Stimulated activated CD8-positive, alpha-beta memory T cell treated with anti-CD3 and anti-CD28 coated beads, Interleukin-7, amount 100 ng/mL, for 24 hours (primary cell): ENCODE measurements at places on chromosomes 11 and 22.

- DNase-seq: no peak
Observed at GRCh38 chr11:26983645-26984044, 10.3 kb upstream of the FIBIN start.

DNA sequence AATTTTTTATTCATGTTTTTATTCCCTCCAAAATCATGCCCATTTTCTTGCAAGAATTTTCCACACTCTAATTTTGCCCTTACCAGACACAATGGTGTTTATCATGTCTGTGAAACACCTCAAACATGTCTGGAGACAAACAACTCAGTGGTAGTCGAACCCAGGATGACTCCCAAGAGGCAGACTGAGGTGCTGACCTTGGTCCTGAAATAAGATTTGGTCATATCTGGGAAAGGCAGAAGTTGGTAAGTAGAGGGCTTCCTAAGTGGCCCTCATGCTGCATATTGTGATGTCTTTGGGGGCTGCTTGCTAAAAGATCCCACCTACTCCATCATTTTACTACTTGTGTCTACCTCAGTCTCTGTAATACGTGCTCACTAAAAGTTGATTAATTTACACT is 369.4 kb upstream of the ISX start:
- DNase-seq: no peak

GRCh38 chr22:49149721-49150608 is 677.7 kb downstream of the BRD1 start:
- no peak for DNase-seq

DNA sequence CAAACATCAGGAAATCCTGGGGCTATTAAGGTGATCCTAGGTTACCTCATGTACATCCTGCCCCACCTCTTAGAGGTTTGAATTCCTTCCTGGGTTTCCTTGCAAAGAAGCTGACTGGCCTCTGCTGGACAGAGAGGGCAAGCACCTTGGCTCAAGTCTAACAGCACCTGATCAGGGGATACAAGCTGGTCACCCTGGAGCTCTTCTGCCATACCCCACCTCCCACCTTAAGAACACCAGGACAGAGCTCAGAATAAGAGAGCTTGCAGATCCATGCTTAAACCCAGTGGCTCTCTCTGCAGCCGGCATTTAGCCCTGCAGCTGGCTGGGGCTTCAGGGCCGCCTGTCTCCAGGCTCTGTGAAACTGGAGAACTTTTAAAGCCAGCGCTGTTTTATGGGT is 386.6 kb upstream of the NARS2 start:
- no peak for DNase-seq

GRCh38 chr11:30447058-30447640 is 124.2 kb downstream of the ARL14EP start:
- DNase-seq: no peak

GRCh38 chr11:114073828-114074381 is 14.4 kb downstream of the ZBTB16 start:
- DNase-seq: no peak

DNA sequence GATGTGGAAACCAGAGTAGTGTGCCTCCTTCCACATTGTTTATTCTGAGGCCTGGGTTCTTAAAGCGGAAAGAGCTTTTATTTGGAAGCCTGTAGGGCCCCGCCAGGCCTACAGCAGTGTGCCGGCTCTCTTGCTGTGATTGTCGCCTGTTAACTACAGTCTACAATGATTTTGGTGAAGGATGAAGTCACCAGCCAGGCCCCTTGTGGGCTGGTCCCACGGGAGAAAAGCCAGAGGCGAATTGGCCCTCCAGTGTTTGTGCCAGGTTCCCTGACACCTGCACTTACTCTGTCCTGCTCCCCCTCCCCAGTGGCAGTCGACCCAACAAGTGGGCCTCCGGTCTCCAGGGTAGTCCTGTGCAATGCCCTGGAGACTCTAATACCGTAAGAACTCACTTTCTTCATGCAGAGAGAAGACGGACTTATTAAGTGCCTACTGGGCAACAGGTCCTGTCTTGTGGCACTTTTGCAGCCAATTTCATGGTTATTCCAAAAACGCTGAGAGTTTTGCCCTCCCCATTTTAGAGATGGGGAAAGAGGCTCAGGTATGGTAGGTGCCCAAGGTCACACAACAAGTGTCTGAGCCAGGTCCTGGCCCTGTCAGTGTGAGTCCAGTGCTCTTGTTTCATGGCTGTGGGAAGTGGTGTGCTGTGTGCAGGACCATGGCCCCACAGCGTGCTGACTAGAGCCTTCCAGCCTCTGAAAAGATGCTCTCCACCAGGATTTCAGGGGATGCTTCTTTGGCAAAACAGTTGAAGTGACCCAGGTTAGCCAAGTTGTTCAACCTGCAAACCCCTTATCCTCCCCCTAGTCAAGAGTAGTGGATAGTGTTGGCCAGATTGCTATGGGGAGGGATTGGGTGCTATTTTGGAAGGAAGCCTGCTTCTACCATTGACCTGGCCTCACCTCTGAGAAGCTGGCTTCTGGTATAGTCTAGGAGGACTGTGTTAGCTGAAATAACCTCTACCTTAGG is 1.4 kb downstream of the MICAL2 start:
- no peak for DNase-seq

DNA sequence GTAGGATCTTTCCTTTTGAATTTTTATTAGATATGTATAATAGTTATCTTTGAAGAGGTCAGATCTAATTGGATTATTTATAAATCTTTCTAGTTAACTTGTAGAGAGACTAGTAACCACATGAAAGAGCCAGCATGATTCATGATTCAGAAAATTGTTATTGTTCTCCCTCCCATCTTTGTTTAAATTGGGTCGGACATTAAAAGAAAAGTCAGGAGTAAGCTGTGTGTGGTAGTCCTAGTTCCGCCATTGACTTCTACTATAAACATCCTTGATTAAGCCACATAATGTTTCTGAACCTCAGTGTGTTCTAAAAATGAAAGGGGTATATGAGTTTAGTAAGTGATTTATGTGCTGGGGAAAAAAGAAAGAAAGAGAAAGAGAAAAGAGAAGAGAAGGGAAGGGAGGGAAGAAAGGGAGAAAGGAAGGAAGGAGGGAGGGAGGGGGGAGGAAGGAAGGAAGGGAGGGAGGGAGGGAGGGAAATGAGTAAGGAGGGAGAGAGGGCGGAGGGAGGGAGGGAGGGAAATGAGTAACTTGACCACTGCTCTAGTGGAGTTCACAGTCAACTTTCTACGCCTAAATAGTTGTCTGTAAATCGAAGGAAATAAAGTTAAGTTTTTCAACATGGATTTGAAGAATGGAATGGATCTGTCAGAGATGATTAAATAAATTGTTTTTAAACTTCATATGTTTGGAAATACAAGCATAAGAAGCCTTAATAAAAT is 32.9 kb downstream of the SIK2 start:
- DNase-seq: no peak

DNA sequence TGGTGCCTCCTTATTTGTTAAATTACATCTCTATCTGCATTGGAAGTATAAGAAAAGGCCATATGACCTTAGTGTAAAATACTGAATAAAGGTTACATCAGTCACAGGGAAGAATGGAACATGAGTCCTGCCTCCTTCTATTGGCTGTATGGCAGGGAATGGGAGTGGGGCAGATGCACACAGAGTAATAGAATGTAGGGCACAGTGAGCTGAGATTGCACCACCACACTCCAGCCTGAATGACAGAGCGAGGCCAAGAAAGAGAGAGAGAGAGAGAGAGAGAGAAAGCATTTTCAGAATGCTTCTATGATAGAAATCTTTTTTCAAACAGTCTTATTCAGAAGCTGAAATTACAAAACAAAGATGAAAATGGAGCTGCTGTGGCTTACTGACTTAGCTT is 58.8 kb downstream of the SLN start:
- no peak for DNase-seq

- no peak for DNase-seq
Observed at GRCh38 chr22:26838471-26838825, 181.1 kb downstream of the MIAT start.

- no peak for DNase-seq
Observed at GRCh38 chr11:47376525-47377371, 1.6 kb downstream of the SPI1 start.

GRCh38 chr22:41469218-41469851 is 418 bp downstream of the ACO2 start:
- DNase-seq: no peak

DNA sequence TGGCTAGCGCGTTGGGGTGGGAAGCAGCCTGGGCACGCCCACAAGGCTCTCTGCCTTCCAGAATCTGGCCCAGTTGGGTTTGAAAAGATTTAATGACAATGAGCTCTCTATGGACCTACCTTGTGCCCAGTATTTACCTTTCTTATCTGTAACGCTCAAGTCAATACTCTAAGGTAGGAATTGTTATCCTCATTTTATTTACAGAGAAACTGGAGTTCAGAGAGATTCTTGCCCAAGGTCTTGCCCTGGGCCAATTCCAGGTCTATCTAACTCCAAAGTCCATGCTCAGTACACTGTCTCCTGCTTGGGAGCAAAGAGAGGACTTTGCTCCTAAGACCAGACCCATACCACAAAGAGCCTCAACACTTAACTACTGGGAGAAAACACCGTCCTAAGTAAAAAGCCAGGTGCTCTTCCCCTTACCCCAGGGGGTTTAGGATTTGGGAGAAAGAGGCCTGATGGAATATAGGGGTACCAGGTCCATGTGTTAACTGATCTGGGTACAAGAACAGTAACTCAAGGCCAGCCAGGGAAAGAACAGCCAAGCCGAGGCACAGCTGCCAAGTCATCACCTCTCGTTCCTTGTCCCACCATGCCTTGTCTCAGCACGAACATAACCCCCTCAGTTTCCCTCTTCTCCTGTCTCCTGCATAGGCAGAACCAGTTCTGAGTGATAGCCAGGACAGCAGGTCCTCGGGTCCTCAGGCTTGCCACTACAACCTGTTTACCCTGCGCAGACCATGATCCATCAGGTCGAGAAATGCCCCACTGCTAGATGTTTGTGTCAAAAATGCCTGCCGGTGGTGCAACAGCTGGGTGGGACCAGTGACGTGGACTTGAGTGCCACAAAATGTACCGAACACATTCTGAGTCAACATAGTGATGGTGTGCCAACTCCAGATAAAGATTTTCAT is 14.6 kb downstream of the APOA4 start:
- DNase-seq: no peak

- DNase-seq: no peak
Observed at GRCh38 chr11:33802194-33802950, 28.1 kb upstream of the FBXO3 start.

DNA sequence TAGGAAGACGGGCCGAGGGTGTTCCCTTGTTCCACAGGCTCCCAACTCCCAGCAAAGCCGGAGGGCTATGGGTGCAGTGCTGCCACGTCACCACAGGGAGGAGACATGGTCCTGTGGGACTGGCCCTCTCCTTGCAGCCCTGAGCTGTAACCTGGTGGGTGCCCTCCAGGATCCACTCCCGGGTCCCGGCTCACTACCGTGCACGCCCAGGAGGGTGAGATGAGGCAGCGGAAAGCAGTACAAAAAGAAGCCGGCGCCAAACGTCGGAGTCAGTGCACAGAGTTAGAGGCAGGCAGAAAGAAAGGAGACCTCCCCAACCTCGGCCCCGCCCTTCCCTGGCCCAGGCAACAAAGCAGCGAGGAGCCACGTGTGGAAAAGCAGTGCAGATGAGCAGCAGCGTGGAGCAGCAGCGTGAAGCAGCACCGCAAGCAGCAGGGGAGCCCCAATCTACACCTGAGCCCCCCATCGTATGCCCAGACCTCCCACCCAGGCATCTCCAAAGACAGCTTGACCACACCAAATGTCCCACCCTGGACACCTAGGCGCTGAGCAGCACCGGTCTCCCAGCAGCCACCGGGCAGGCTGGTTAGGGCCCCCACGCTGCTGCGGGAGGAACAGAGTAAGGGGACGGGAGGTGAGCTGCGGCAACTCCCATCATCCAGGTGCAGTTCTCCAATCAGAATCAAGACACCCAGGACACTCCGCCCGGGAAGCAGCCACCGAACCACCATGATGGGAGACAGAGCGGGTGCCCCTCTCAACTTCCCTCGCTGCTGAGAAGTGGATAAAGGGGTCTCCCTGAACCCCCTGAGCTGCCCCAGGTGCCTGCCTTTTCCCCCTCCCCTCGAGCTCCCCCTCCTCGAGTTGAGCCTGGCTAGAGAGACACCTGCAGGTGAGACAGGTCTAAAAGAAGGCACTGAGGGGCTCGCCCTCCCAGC is 28.8 kb downstream of the IGSF9B start:
- DNase-seq: peak; percentile 50

- no peak for DNase-seq
Observed at GRCh38 chr22:16793831-16794230, 31.4 kb downstream of the XKR3 start.

DNA sequence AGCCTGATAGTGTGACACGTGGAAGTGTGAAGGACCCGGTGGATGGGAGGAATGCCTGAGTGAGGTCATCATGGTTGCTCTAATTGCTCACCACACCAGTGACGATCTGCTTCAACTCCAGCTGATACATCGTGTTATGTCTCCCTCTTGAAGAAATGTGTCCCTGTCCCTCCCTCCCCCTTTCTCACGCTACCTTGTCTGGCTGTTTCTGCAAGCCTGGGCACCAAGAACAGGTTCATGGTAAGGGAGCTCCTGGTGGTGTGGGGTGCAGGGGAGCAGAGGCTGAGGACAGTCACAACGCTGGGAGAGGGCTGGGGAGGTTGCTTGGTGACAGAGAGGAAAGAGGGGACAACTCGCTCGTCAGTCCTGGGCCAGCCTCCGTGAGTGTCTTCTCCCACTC is 413.4 kb downstream of the SOX6 start:
- no peak for DNase-seq

- no peak for DNase-seq
Observed at GRCh38 chr22:37368058-37368457, 59.2 kb downstream of the ELFN2 start.

DNA sequence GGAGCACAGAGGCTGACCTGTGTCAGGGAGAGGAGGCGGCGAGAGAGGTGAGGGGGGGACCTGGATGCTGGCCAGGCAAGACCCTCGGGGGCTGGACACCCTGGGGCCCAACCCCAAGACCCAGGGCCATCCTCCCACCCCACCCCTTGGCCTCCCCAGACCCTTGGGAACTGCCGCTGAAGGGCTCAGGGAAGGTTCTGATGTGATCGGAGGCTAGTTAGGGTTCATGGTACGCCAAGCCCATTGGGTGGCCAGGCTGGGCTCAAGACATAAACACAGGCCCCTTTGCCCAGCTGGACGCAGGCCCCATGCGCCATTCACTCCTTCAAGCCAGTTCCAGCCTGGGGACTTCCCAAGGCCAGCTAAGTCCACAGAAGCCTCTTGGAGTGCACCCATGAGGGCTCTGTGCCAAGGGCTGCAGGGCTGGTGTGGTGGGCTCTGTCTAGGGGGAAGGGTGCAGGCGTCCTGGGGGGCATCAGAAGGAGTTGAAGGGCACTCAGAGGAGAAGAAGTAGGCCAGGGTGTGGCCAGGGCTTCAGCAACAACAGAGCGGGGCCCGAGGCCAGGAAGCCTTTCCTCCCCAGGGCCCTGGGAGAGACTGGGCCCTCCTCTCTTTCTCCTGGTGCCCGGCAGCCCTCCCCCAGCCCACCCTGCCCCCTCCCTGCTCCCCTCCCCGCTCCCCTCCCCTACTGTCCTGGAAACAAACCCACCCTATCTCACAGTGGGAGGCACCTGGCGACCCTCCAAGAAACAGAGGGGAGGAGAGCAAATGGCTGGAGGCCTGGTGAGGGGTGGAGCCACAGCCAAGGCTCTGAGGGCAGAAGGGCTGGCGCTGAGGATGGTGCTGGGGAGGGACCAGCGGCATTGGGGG is 12.9 kb downstream of the TSPAN32 start:
- no peak for DNase-seq

GRCh38 chr11:2827256-2827655 is 58.3 kb downstream of the CDKN1C start:
- DNase-seq: no peak

GRCh38 chr22:39931251-39931650 is 28.9 kb upstream of the TMA7B start:
- no peak for DNase-seq
